PC-3 (cell line): ENCODE measurements at places on chromosomes 3 and 15.

GRCh38 chr3:170680593-170680992 is 94.7 kb upstream of the SLC7A14 start:
- DNase-seq: no peak

DNA sequence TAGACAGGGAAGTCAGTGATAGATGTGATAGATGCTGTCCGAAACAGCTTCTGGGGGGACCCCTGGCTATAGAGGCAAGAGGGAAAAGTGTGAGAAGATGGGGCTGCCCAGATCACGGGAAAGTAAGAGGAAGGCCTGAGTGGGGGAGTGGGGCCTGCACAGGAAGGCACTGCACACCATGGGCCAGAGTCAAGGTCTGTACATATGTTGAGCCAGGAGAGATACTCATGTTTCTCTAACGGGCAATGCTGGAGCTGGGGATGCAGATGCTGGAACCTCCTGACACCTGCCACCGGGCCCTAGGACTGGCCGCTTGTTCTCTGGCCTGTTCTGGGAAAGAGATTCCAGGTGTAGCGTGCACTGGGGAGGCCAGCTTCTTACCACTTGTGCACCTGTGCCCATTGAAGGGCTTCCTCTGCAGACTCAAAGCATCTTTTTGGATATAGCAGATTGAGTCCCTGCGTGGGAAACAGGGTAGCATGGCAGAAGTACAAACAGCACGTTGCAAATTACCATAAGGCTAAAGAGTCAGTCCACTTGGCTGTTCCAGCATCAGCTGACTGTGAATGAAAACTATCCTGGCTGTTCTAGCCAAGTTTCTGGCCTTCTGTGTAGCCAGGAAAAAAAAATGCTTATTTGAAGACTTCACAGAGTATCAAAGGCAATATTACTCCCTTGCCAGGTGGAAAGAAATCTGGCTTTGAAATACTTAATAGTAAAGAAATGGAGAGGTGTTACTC is 77.1 kb upstream of the GSK3B start:
- DNase-seq: no peak

- DNase-seq: peak; percentile 32
Measured at GRCh38 chr15:50183112-50183794, 1.3 kb downstream of the SLC27A2 start.

GRCh38 chr15:56608993-56609392 is 124.3 kb downstream of the ZNF280D start:
- DNase-seq: no peak

DNA sequence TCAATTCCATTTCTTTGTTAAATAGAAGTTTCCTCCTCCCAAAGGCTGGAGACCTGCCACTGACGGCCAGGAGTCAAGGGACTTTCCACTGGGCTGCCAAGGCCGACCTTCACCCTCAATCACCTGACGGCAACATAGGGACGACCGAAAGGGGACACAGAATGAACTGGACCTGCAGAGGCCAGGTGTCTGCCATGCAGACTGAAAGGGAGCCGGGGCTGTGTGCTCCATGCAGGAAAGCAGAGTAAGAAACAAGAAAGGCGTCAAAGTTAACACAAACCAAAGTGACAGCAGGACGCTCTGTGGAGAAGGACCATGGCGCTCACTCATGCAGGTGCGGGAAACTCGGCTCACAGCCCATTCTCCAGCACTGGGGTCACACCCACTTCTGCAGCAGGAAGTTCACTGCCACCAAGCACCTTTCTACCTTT is 26.1 kb downstream of the ZXDC start:
- DNase-seq: no peak

DNA sequence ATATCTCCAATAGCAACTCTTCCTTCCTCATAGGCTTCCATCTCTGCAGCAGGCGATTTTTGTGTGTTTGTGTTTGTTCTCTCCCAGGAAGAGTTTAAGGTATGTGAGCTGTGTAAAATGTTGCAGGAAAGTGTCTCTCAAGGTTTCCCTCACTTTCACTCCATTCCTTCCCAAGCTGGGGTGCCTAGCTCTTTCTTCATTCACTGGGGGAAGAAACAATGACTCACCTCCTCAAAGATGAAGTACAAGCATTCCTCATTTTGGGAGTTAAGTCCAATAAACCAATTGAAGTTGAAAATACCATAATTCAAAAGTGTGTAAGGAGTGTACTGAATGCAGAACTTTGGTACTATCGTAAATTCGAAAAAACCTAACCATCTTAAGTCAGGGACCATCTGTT is 422.7 kb upstream of the CFAP20DC start:
- no peak for DNase-seq

GRCh38 chr3:14019459-14019858 is 105.2 kb downstream of the CHCHD4 start:
- DNase-seq: no peak

GRCh38 chr3:189714991-189715961 is 84.1 kb downstream of the TP63 start:
- DNase-seq: peak; percentile 84

DNA sequence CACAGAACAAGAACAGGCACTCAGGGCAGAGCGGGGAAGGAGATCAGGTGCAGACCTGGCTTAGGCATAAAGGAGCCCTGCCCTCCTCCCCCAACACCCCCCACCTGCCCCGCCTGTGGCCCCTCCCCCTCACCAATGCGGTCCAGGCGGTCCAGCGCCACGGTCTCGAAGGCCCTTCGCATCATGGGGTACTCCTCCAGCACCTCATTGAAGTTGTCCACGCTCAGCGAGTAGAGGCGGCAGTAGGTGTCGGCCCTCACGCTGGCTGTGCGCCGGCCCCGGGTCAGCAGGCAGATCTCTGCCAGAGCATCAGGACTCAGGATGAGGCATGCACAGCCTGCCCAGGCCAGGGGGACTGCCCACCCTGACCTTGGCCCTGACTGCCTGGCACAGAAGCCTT is 44.8 kb downstream of the HCN4 start:
- DNase-seq: no peak

GRCh38 chr3:116741467-116741866 is 31.9 kb downstream of the TUSC7 start:
- DNase-seq: no peak

DNA sequence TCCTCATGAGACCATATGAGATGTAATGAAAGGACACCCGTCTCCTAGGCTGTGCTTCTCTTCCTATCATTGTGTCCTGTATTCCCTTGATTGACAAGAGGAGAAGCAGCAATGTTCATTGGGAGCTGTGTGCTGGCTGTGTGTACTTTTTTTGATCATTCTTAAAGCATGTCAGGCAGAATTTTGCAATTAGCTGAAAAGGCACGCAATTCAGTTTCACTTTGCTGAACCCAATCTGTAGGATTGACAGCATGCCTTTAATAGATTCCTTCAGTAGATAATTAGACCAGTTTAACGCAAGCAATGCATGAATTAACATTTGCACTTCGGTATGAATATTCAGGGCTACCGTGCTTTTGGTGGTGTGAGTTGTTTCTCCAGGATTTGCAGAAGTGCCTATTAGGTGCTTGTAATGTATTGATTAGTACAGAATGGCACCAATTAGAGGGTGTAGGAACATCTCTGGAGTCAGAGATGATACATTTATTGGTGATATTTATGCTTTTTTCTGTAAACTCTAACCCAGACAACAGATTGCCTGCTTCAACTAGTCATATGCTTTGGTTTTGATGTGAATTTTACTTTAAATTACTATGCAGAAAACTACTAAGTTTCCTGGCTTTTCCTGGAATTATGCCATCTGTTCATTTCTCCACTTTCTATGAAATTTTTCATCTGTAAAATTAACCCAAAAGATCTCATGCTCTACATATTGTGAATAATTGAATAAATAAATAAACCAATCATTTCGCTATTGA is 114.3 kb downstream of the NSUN3 start:
- DNase-seq: no peak

- no peak for DNase-seq
Measured at GRCh38 chr15:31228980-31229826, 97.4 kb upstream of the KLF13 start.

- no peak for DNase-seq
Measured at GRCh38 chr3:15360788-15361493, 28.6 kb upstream of the SH3BP5 start.

GRCh38 chr15:70357453-70357852 is 259.7 kb upstream of the TLE3 start:
- DNase-seq: no peak

- no peak for DNase-seq
Measured at GRCh38 chr3:119609301-119609700, 11.6 kb downstream of the PLA1A start.

- no peak for DNase-seq
Measured at GRCh38 chr15:90711418-90711824, 5.7 kb upstream of the BLM start.

DNA sequence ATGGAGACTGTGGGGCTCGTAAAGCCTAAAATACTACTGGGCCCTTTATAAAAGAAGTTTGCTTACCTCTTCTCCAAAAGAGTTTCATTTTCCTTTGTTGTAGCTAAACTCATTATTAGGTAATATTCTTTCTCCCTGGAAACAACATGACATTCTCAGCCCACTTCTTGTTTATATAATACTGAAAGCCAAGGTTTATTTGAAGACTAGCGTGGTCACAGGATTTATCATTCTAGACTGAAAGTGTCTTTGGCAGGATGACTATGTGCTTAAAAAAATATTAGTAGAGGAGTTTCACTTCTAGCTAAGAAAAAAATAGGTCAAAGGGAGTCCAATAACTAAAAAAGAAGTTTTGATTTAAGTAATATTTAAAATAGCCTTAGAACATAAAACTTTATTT is 1085.2 kb upstream of the CADM2 start:
- peak; percentile 58 for DNase-seq

GRCh38 chr3:169695031-169695430 is 31.5 kb upstream of the MECOM start:
- DNase-seq: no peak

DNA sequence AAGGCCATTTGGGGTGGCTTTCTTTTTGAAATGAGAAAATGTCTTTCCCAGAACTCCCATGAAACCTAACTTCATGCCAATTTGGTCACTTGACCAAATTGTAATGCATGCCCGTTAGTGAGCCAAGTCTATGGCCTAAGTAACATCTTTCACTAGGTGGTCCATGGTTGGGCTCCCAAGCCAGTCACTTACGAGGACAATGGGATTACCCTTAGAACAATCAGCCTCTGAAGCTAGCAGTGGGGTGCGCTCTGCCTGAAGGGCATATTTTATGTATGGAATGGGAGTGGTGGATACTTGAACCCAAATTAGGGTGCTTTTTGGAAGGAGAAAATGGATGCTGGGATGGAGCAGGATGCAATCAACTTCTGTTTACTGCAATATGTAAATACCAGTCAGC is 127.4 kb upstream of the GOLIM4 start:
- no peak for DNase-seq

DNA sequence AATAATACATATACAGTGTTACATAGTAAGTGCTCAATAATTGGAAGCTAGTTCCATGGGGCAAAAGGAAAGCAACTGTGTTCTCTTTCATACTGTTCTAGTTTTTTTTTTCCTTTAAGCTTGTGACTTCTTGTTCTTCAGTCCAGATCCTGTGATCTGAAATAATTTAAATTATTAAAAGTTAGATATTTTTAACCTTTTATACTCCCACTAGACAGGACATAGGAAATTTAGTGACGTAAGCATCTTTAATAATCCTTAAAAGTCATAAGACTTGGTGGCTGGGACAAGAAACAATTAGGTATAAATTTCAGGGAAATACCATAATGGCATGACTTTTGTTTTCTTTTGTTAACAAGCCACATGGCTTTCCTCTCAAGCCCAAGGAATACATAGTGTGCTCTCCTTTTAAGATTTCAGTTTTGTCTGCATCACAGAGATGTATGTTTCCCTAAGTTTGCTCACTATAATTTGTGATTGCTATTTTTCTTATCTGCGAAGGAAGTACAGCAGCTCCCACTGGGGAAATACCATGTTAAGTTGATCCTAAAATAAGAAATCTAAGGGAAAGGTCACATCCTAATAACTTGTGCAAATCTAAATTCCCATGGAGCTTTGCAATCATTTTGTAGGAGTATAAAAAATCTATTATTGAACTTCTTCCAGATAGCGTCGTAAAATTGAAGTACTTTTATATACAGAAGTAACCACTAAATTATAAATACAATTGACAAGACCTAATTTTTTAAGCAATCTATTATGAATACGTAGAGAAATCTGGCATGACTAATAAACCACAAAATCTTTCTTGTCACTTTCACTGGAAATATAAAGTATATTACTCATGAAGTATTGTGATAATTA is 30.1 kb downstream of the PPARG start:
- peak; percentile 48 for DNase-seq

DNA sequence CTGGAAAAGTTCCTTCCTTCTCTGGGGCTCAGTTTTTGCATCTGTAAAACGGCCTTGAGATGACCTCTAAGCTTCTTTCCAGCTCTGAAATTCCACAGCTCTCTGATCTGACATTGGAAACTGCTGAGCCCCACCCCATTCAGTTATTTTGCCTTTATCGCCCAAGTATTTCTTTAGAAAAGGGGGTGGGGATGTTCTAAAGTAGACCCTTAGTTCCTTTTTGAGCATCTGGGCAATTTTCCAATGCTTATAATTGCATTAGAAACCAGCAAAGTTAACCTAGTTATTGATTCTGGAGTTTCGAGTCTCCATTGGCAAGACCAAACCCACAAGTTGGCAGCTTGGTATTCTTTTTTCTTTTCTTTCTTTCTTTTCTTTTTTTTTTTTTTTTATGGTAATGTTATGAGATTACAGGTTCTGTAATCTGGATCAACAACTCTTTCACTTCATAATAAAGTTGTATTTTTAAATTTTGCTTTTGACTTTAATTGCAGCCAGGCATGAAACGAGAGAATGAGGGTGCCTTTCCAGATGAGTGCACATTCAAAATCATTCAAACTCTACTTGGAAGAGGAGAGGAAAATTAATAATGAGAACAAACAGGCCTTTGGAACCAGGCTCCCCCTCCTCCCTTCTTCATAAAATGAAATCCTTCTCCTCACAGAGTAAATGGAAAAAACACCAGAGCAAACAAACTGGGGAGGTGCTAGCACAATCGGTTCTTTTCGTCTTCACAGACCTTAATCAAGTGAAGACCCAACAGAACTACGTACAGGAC is 76.8 kb upstream of the LRIG1 start:
- DNase-seq: no peak

DNA sequence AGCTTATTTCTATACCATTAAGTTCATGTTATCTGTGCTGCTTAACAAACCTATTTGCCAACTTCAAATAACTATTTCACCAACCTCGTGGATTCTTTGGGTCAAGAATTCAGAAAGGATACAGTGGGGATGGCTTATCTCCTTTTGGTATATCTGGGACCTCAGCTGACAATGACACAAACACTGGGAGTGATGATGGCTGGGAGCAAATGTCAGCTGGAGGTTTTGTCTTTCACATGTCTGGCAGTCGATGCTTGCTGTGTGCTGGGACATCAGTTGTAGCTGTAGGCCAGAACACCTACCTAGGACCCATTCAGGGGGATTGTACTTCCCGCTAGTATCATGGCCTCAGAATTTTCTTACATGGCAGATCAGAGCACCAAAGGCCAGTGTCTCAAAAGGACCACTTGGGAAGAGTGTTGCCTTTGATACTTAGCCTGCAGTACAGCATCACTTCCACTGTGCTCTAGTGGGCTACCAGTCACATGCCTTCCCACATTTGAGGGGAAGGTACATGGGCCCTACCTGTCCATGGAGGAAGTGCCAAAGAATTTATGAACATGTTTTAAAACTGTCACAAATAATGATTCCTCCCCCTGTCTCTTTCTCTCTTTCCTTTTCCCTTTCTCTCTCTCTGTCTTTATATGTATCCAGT is 23.7 kb upstream of the FAM98B start:
- no peak for DNase-seq
